ENCODE measurements at places on chromosomes 2 and 18. TPM values are rescaled to one million over a fixed set of nuclear protein-coding genes. Genes with fewer than 3 reads are reported as not detected.

Gene SLC9A4
- total RNA-seq, result 0.04 TPM

Gene CROCC2
- total RNA-seq, result not detected

Gene FLACC1
- total RNA-seq, result 5.9 TPM

Gene GLI2
- total RNA-seq, result 30.3 TPM

Gene TMEM163
- 0.12 TPM for total RNA-seq

Gene PRKAG3
- total RNA-seq, result not detected

Gene ASB18
- total RNA-seq, result 0.15 TPM

Gene COL4A4
- total RNA-seq, result 0.55 TPM

Gene CFAP53
- total RNA-seq, result not detected

Gene ITGAV
- 25.2 TPM for total RNA-seq

Gene DARS1
- total RNA-seq, result 56.7 TPM

Gene ACMSD
- not detected for total RNA-seq

Gene PNKD
- total RNA-seq, result 95.5 TPM

Gene REG3G
- total RNA-seq, result not detected

Gene UGT1A8
- total RNA-seq, result 0.46 TPM

Gene CDH20
- not detected for total RNA-seq

Gene MYOM1
- 0.07 TPM for total RNA-seq

Gene DSC3
- total RNA-seq, result 11.1 TPM

Gene EFHD1
- total RNA-seq, result not detected

Gene IL36B
- not detected for total RNA-seq

Gene ACTR3
- 177 TPM for total RNA-seq

Gene TTC21B
- total RNA-seq, result 35.5 TPM

Gene ALPI
- total RNA-seq, result not detected

Gene RAB17
- 52.2 TPM for total RNA-seq

Gene ERMN
- not detected for total RNA-seq

Gene TMEM37
- 0.26 TPM for total RNA-seq

Gene MTERF4
- 15.4 TPM for total RNA-seq

Gene C2orf80
- total RNA-seq, result not detected

Gene EN1
- total RNA-seq, result 2.3 TPM

Gene MREG
- 24.4 TPM for total RNA-seq

Gene LIPG
- total RNA-seq, result 9.1 TPM

Gene GALNT3
- 44.8 TPM for total RNA-seq

Gene AGPS
- total RNA-seq, result 229 TPM

Gene RALB
- 57.9 TPM for total RNA-seq

Gene FBXO36
- 4.3 TPM for total RNA-seq

Gene FARP2
- 24.5 TPM for total RNA-seq

Gene ANKRD30B
- total RNA-seq, result 0.51 TPM

Gene CDH19
- 0.11 TPM for total RNA-seq

Gene ABHD3
- 17.9 TPM for total RNA-seq

Gene LINC00305
- not detected for total RNA-seq

Gene CCDC74A
- 6.5 TPM for total RNA-seq

Gene CD302
- 8.5 TPM for total RNA-seq

Gene SH3RF3
- total RNA-seq, result 11.7 TPM

Gene FRZB
- 0.11 TPM for total RNA-seq

Gene KLHL29
- total RNA-seq, result 3.1 TPM

Gene POTEI
- total RNA-seq, result not detected

All from PC-3 (cell line).